Tibial artery (tissue), 4 donors: ENCODE measurements at places on chromosomes 3 and 15.

DNA sequence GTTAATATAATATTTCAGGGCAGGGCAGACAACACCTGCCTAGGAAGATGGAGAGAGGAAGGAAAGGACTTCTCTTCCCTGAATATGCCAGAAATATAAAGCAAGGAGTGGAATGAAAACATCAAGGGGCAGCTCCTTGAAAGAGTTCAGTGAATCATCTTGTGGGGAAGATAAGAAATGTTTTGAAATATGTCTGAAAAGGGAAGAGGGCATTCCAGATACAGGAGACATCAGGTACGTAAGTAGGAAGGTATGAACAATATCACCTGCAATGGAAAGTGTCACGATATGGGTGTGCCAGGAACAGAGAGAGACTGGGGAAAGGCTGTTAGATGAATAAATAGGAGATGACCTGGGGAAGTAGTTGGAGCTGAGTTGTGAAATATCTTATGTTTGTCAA, 75.8 kb upstream of the WDR72 start:
- no peak for DNase-seq

DNA sequence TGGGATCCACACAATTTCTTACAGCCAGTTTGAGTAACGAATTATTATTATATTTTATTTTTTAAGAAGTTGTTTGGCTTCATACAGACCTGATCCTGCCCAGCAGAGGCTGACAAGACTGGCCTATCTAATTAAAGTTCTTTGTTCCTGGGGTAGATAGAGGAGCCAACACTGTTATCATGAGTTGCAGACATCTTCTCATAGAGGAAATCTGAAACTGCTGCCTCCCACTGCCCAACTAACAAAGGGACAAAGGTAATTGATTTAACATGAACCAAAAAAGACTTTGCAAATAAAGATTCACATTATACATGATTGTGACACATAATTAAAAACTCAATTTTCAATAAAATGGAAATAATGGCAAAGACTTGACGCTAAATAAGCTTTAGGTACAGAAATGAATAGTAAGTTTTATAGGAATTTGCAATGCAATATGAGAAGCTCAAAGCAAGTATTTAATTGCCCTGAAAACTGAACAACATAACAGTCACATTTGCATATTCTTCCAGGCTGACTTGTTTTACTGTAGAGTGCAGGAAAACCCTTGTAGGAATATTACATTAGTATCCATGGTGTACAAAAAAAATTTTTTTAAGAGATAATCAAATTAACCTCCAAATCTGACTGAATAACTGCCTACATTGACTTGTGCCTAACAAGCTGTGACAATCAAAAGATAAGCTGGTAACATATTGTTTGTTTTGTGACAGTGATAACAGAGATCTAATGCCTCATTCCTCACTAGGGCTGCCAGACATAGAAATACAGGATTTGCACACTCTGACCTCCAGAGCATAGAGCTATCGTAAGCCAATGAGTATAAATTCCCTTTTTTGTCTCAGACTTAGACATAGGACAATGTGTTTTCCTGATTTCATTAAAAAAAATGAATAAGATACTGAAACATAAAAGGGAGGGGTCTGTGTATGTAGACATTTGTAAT, 273.2 kb downstream of the MFSD1 start:
- DNase-seq = no peak

GRCh38 chr3:119965692-119966091, 128.6 kb downstream of the GSK3B start:
- no peak for DNase-seq

- DNase-seq = no peak
Observed at GRCh38 chr3:120062474-120062873, 31.8 kb downstream of the GSK3B start.

- DNase-seq = no peak
Observed at GRCh38 chr3:24616110-24616829, 121.6 kb upstream of the THRB start.

DNA sequence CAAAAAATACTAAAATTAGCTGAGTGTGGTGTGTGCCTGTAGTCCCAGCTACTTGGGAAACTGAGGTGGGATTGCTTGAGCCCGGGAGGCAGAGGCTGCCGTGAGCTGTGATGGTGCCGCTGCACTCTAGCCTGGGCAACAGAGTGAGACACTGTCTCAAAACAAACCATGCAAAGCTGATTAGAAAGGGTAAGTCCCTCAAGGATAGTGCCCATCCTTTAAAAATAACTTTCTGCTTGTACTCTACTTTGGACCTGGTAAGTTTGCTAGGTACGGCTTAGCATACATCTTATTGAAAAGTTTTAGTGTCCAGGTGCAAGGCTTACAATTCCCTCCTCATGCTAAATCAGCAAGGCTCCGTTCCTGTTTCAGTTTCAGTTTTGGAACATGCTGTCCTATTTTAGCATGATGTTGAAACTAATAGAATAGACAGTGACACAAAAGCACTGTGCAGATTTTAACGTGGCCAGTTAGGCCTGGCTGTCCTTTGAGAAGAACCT, 21.4 kb downstream of the FEM1B start:
- peak; percentile 51 for DNase-seq

- DNase-seq = no peak
Observed at GRCh38 chr3:7489417-7489816, 628.5 kb downstream of the GRM7 start.

- no peak for DNase-seq
Observed at GRCh38 chr3:1068985-1069384, 23.8 kb upstream of the CNTN6 start.

- DNase-seq = no peak
Observed at GRCh38 chr3:98897701-98898100, 3.8 kb downstream of the DCBLD2 start.

DNA sequence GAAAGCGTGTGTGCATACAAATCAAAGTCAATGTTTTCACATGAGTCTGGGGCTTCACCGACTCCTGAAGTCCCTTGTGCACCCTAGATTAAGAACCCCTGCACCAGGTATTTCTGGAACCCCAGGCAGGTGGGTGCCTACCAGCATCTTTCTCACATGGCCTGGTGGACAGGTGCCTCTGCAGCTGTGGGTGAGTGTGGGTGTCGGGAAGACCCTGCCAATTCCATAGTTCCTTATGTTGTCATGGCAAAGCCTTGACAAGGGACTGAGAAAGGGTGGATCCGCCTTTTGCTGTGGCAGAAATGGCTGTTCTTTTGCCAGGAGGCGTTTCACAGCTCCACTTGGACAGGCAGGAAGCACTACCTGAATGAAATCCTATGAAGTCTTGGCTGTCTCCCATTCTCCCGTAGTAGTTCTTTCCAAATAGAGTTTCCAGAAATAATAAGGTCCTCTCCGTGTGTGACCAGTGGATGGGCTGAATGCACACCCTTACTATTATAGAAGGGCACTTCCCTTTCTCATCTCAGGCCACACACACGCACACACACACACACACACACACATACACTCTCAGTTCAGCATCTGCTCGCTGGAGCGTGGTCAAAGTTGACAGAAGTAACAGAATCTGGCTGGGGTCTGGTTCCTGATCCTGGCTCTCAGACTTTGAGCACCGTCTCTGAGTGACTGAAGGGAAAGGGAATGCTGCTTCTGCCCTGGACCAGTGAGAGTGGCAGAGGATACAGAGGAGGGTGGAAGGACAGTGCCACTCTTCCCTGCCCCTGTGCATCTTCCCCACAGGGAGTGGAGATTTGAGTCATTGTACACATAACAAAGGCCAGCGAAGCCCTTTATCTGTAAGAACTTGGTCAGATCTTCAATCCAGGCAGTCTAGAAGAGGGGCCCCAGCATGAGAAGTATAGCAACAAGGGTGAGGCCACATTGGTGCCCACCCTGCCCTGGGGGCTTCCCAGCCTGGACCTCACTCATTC, 38.7 kb downstream of the PDIA5 start:
- no peak for DNase-seq

- no peak for DNase-seq
Observed at GRCh38 chr15:40909662-40910630, 15.7 kb downstream of the VPS18 start.

- no peak for DNase-seq
Observed at GRCh38 chr3:179860275-179861107, 176.2 kb downstream of the PEX5L start.

DNA sequence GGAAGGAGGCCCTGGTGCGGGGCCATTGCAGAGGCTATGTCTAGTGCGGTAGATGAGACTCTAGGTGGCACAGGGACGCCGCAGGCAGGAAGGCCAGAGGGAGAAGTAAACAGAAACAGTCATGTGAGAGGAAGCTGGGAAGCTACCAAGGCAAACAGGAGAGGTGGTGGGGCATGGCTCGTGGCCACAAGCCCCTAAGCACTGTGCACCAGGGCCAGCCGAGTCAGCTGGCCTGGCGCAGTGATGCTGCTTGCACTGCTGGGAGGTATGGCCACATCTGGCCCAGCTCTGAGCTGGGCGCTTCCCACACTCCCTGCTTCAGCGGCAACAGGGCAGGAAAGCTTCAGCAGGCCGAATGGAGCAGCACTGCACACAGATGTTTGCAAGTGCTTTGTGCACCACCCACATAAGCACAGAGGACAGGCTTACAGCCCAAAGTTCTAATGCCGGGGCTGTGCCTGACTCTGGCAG, 76.6 kb downstream of the SRGAP3 start:
- DNase-seq = no peak

- DNase-seq = no peak
Observed at GRCh38 chr3:4726549-4726948, 233.4 kb downstream of the ITPR1 start.

- no peak for DNase-seq
Observed at GRCh38 chr15:27798807-27799206, 300.3 kb downstream of the OCA2 start.

- no peak for DNase-seq
Observed at GRCh38 chr3:38493031-38493430, 3.1 kb upstream of the EXOG start.
